ENCODE measurements at places on chromosomes 4 and X.

DNA sequence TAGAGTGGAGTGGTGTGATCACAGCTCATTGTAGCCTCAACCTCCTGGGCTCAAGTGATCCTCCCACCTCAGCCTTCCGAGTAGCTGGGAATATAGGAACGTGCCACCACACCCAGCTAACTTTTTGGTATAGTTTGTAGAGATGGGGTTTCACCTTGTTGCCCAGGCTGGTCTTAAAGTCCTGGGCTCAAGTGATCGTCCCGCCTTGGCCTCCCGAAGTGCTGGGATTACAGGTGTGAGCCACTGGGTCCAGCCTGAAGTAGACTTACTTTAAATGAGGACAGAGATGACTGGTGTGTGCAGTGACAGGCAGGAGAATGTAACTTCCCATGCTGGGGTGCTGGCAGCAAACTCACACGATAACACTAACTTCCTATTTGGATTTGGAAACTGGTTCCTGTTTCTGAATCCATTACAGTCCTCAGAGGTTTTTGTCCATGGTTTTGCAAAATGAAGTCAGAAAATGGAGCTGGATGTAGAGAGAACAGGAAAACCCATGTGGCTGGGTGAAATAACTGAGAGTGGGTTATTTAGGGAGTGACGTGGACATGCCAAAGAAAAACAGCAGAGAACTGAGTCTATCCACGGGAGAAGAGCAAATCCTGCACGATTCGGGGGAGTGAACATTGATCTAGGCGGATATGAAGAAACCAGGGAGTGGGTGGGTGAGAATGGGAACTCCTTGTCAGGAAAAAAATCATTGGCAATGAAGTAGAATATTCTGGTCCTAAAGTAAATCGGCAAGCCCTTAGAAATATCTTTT is 95.6 kb downstream of the GATB start:
- DNase-seq = no peak

GRCh38 chr4:80900908-80901307 is 129.6 kb upstream of the BMP3 start:
- DNase-seq = no peak

- no peak for DNase-seq
Observed at GRCh38 chr4:176636292-176636691, 156.4 kb downstream of the VEGFC start.

DNA sequence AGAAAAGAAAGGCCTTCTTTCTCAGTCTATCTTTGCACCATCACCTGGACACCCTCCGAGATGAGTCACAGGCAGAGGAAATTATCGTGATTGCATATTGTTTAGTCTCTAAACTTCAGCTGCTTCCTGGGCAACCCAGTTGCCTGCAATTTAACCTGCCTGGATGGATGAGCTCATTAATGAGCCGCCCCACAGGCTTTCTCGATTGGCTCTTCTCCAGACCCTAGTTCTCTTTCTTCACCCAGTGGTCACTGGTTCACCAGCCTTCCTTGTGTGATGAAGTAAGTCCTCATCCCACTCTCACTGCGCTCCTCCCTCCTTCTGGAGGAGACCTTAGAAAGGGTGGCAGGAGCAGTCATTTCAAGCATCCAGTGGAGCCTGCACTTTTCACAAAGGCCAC is 94.4 kb downstream of the SOWAHB start:
- peak; percentile 64 for DNase-seq
